Natural killer cell treated with Interleukin-12 subunit alpha and Interleukin-12 subunit beta and Interleukin-15 and Interleukin-18, amount 100 ng/mL, for 72 hours (primary cell): ENCODE measurements at places on chromosomes 12 and 14. TPM values are rescaled to one million over a fixed set of nuclear protein-coding genes. Genes with fewer than 3 reads are reported as not detected.

GRCh38 chr12:106039646-106040404 lies 98.9 kb downstream of the NUAK1 start:
- DNase-seq = no peak

DNA sequence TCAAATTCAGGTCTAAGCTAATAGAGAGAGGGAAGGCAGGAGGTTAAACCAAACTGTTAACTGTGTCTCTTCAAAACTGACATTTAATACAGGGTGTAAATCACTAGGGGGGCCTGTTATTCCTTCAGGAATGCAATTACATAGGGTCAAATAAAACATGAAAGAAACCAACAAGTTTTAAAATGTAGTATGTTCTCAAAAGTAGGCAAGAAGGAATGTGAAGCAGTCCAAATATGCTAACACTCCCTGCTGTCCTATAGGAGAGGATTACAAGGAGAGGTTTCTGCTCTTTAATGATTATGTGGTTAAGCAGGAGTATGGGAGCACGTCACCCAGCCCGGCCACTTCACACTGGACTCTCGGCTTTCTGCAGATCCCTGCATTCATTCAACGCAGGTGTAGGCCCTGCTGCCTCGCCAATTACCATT lies 42.5 kb upstream of the BMP4 start:
- no peak for DNase-seq

DNA sequence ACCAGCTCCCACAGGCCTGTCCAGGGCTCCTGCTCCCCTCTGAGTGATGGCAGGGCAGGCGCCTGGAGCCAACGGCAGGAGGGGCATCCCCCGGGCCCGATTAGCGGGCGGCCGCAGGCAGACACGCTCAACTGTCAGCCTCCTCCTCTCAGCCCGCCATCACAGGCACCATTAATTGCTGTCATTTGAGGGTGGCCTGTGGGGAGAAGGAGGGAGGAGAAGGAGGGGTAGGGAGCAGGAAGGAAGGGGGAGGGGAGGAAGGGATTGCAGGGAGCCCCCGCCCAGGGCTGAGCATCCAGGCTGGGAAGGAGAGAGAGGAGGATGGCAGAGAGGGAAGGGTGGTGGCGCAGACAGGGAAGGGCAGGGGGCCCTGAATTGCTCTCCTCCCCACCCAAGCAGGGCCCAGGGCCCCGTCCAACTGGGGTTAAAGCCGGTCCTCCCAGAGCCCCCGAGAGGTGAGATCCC lies 36.1 kb downstream of the NCOR2 start:
- DNase-seq = no peak

- no peak for DNase-seq
These were observed at the start of gene SLC22A17 for GRCh38 chr14:23352506-23353432. Gene SLC22A17, minus strand, starts transcription at chr14:23352887.

GRCh38 chr14:103019826-103020225 lies 37.5 kb downstream of the CDC42BPB start:
- no peak for DNase-seq

DNA sequence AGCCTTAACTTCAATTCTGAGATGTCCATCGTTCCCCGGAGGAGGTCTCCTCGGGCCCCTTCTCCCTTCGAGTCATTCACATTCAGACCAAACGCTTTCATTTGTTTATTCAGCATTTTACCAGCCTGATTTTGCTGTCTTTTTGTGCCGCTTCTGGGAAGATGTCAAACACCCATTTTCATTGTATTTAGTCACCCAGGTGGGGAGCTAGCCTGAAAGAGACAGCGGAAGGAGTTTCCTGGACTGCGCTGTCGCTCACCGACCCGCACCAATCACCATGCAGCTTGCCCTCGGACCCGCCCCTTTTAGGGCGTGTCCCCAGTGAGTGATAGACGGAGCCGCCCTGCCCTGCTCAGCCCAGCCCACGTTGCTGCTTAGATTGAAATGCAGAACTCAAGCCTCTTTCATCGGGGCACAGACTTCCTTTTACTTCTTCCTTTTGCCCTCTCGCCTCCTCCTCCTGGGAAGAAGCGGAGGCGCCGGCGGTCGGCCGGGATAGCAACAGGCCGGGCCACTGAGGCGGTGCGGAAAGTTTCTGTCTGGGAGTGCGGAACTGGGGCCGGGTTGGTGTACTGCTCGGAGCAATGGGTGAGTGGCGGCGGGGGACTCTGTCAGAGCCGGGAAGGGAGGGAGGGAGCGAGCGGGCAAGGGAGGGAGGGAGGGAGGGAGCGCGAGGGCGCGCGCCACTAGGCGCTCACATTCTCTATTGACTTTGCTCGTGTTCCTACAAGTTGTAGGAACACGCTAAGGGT lies at the start of gene PAX9:
TSS of gene PAX9 (plus strand) at position 355 of the 752 bp plus-strand sequence. CDS start at position 585, 230 bp downstream.
- no peak for DNase-seq

- peak; percentile 49 for DNase-seq
These were observed 12.9 kb downstream of the COL2A1 start for GRCh38 chr12:47991106-47992061.

GRCh38 chr12:54629925-54630324 lies 4.8 kb downstream of the LACRT start:
- no peak for DNase-seq

GRCh38 chr12:56205445-56205844 lies 16.2 kb upstream of the SMARCC2 start:
- no peak for DNase-seq

DNA sequence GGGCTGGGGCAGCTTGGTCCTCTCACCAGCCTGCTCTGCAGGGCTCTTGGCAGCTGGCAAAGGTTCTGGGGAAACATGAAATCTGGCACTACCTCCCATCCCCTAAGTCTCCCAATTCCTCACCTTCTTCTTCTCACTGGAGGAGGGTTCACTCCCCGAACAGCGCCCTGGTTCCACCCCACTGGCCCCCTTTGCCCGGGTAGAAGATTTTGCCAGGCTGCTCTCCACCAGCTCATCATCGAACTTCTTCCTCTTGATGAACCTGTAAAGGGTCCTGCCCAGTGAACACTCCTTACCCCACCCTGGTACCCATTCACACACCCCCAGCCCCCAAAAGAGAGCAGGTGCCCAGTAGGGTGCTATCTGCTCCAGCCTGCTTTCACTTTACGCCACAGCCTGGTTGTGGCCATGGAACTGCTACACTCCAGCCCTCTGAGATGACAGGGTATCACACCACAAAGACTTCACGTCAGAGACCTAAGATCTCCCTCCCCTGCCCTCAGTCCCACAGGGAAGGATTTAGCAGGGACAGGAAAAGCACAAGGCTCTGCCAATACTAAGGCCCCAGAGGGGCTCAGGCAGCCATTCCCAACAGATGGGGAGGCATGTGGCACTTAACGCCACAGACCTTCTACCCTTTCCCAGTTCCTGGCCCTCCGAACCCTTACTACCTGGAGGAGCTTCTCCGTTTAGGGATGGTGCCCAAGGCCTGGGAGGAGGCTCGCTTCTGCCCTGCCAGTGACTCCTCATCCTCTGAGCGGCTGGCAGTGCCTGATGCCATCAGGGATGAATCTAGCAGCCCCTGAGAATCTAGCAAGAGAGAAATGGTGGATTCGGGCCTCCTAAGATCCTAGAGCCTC lies 2.3 kb downstream of the MCRS1 start:
- DNase-seq = no peak

DNA sequence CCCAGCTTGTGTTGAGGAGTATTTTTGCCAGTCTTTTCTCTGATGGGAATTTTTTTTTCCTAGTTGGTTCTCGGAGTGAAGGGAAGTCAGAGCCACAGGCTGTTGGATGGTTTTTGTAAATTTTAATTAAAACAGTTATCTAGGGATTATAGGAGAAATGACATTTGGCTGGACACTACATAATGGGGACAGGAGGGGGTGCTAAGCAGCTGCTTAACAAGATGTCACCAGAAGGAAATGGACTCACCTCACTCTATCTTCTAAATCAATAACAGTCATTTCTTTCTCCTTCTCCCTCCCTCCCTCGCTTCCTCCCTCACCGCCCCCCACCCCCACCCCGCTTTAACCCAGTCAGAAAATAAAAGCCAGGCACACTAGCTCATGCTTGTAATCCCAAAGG lies 93.4 kb upstream of the TMEM233 start:
- no peak for DNase-seq

DNA sequence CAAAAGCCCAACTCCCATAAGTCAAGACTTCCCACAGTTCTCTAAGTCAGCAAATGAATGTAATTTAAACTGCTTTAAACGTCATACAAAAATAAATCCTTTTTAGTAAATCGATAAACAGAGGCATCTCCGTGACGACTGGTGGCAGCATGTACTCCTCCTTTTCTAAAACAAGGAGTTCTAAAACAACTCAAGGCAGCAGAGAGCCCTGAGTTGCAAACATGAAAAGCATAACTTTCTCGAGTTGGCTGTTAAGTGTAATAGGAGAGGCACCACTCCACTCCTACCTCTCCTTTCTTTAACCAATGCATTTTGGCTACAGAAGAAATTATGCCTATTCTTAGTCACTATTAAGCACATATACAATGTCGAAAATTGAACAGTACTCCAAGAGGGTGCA lies 22.0 kb downstream of the LTBR start:
- no peak for DNase-seq

GRCh38 chr12:2944401-2945047 lies 14.7 kb upstream of the TEAD4 start:
- DNase-seq = no peak

- no peak for DNase-seq
These were observed 24.2 kb downstream of the YY1 start for GRCh38 chr14:100263141-100263540.

- no peak for DNase-seq
These were observed 5.7 kb downstream of the ZFHX2 start for GRCh38 chr14:23545740-23546365.

GRCh38 chr14:54565785-54566409 lies 1.0 kb upstream of the SAMD4A start:
- DNase-seq = peak; percentile 78

- no peak for DNase-seq
These were observed 2.4 kb downstream of the FOS start for GRCh38 chr14:75280831-75281653.

DNA sequence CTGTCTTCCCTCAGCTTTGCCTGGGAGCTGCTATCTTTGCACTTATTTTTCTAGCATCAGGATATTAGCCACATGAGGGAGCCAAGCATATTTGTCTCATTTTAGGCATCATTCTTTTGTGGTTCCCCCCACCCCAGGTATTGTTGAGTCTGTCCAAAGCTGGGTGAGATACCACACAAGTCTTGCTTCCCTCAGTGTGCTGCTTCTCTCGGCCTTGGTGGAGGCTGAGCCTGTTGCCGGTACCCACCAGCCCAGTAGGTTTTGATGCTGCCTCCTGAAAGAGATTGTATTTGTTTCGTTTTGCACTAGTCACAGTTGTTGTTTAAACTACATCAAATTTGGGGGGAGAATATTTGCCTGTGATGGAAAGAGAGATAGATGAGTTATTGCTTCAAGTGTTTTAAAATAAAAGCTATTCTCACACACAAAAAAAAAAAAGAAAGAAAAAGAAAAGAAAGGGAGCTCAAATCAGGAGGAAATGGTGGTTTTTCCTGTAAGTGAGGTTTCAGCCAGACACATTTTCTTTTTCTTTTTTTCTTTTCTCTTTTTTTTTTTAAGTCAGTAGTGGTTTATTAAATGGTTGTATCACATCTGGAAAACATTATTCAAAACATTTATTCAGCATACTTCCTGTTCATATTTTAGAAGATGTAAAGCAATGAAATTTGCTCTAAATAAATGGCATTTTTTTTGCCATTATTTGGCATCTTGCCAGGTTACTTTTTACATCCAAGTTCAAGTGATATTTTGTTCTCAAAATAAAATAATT lies 58.5 kb downstream of the SLC4A8 start:
- DNase-seq = no peak

DNA sequence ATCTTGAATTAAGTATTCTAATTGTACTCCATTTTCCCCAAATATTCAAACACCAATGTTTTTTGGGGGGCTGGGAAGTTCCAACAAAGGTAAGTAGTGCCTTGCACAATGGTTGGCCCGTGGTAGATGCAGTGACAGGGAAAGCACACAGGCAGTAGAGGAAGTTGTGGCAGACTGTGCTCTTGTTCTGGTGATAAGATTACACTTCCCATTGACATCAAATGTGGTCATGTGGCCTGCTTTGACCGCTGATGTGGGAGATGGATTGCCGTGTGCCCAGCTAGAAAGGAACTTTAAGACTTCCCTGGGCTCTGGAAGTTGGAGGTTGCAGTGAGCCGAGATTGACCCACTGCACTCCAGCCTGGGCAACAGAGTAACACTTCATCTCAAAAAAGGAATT lies 223.8 kb downstream of the VRK1 start:
- DNase-seq = no peak

The MOAP1 gene
- total RNA-seq = 30.2 TPM

The TMPRSS12 gene
- total RNA-seq = not detected

The NGB gene
- not detected for total RNA-seq

The KRT85 gene
- not detected for total RNA-seq

The CKAP4 gene
- 3.3 TPM for total RNA-seq

The KRT77 gene
- not detected for total RNA-seq

The VRTN gene
- total RNA-seq = not detected

The AMN1 gene
- total RNA-seq = 3.6 TPM

The RASSF9 gene
- not detected for total RNA-seq

The GPR68 gene
- 17.4 TPM for total RNA-seq
